ENCODE measurements at places on chromosomes 5 and 9.

DNA sequence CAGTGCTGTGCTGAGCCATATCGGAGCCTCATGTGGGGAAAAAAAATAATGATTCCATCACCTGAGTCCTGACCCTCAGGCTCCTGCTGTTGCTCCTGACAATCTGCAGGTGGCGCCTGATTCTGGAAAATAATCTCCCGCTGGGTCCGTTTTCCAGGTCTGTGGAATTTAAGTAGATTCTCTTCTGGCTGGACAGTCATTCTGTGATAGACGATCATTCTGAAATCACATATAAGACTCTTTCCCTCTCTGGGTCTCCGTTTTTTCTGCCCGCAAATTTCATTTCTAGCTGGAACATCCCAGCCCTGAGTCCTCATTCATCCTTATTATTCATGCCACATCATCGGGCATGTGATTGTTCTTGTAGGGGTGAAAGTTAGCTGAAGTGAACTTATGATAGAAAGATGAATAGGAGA, 22.1 kb upstream of the STXBP1 start:
- peak; percentile 81 for DNase-seq

DNA sequence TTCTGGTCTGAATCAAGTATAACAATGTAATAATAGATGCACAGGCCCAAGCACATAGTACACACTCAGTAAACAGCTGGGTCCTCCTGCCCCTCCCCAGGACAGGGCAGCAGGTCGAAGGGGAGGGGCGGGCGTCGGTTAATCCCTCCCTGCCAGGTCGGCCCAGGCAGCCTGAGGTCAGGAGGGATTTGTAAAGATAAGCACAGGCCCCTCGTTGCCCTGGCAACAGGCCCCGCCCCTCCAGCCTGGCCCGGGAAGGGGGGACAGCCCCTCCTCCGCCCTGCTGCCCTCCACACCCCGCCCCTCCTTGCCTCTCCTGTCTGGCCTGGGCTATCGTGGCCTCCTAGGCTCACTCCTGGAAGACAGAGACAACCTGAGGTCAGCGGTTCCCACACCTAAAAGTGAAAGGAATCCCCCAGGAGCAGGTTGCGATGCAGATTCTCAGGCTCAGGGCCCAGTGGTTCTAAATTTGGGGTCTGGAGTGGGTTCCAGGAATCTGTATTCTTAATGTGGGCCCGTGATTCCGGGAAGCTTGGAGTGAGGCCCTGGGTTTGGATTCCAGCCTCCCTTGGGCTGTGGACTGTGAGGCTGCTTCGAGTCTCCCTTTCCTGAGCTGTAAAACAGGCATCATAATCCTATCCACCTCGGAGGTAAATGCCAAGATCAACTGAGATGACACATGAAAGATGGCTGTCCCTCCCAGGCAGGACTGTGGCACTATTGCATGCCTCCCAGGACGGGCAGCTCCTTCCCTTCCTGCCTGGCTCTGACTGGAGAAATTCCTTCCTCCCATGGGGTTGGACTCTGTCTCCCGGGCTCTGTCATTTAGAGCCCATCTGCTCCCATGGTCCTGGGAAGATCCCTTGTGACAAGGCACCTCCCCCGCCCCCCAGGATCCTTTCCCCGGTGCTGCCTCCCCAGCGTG, 4.4 kb downstream of the CRB2 start:
- DNase-seq: peak; percentile 56

DNA sequence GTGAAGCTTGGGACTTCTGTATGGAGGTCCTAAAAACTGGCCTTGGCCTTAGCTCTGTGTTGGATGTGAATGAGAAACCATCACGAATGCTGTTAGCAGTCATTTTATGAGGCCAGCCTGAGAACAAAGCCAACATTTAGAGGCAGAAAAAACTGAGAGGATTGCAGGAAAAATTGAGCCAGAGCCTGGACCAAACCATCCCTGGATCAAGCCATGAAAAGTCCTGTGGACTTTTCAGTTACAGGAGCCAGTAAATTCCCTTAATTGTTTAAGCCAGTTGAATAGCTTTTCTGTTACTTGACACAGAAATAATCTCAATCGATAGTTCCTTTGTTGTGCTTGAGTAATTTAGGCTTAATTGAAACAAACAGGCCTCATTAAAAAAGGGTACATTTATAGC, 42.6 kb upstream of the SPATA31D4 start:
- DNase-seq: no peak

DNA sequence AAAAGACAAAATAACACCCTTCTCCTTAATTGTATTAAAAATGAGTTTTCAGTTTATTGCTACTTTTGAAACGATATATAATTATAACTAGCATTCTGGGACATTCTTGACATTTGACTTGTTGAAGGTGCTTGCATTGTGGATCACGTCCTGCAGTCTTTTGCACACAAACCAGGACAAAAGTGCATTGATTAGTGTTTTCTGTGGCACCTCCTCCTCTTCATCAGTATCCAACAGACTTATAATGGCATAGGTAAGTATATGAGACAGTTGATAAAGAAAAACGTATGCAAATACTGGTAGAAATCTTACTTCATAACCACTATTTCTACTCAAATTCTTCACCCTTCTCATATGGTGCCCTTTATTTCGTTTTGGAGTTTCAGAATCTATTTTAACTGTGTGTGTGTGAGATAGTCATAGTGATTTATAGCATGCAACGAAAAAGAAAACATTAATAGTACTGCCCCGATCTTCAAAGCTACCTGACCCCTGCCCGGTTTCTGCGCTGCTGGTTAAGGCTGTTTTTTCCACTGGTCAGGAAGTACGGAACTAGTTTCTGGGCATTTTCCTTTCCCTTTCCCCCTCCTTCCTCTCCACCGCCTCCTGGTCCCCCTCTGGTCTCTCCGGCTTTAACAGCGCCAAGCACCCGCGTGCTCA, 639 bp upstream of the RASA1 start:
- DNase-seq: no peak

GRCh38 chr9:96253059-96253696, 48.8 kb downstream of the HSD17B3 start:
- no peak for DNase-seq

- no peak for DNase-seq
Measured at GRCh38 chr9:115543511-115543910, 425.6 kb upstream of the TNC start.

DNA sequence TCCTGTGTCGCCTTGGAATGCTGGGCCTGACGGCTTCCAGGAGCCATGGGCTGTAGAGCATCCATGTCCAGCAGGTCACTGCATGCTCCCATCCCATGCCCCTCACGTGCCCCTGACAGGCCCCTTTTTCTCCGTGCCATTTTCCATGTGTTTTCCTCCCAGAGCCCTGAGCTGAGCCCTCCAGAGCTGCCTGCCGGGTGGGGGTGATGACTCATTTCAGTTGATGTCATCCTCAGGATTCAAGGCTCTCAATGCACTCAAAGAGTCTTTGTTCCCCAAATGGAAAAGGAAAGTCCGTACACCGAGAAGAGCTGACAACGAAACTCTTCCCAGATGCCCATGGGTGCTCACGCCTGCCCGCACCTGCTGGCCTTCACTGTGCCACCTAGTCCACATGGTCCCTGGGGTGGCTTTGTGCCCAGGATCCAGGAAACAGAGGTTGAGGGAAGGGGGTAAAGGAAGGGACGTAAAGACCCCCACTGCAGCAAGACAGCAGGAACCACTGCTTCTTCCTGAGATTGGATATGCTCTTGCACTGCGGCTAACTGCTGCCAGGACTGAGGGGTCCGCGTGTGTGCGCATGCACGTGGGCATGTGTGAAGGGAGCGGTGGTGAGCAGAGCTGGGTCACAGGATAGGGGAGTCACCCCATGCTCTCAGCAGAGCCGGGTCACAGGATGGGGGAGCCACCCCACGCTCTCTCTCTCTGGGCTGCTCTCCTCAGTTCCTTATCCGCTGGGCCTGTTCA, 27.6 kb downstream of the COL15A1 start:
- DNase-seq: no peak

- no peak for DNase-seq
Measured at GRCh38 chr9:130028493-130029222, 14.3 kb downstream of the FNBP1 start.

DNA sequence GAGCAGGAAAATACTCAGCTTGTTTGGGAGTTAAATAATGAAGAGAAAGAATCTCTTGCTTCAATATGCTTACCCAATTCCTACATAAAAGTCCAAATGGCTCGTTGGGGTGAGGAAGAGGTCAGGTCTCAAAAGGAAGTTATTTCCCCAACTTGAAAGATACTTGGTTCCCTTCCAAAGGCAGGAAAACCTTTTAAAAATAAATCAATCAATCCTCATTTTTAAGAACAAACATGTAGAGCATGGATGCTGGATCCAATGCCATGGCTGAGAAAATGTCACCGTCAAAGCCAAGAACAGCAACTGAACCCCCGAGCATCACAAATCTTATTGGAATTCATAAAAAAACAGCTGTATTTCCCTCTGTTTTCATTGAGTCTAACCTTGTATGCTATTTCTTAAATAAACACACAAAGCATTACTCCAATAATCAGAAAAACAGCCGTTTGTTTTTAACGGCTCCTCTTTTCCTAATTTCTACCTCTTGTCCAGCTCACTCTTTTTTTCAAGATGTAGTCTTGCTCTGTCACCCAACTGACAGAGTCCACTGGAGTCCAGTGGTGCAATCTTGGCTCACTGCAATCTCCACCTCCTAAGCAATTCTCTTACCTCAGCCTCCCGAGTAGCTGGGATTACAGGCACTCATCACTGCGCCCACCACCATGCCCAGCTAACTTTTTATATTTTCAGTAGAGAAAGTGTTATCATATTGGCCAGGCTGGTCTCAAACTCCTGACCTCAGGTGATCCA, 140.7 kb downstream of the GNA14 start:
- DNase-seq: no peak

DNA sequence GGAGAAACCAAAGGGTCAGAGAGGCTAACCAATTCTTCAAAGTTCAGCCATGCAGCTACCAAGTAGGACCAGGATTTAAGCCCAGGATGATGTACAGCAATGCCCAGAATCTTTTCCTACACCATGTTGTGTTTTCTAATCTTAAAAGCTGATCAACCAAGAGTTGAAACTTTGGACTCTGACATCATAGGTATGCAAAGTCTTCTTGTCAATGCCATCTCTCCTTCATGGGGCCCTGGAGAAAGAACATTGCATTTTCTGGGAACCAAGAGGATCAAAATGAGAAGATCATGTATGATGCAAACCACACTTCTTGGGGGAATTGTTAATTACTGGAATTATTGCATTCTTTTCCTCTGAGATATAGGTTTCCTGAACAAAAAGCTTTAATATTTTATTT, 54.4 kb upstream of the XPA start:
- DNase-seq: no peak

GRCh38 chr9:77866878-77867277, 164.7 kb downstream of the GNAQ start:
- no peak for DNase-seq

GRCh38 chr9:76588316-76588715, 129.3 kb downstream of the GCNT1 start:
- DNase-seq: no peak

- DNase-seq: peak; percentile 78
Measured at GRCh38 chr9:32581512-32582143, 8.7 kb upstream of the NDUFB6 start.

GRCh38 chr5:125306741-125307140, 560.3 kb upstream of the ZNF608 start:
- no peak for DNase-seq

- no peak for DNase-seq
Measured at GRCh38 chr5:54288568-54289217, 21.7 kb downstream of the ARL15 start.

- no peak for DNase-seq
Measured at GRCh38 chr9:109454601-109455155, 43.4 kb downstream of the PTPN3 start.

DNA sequence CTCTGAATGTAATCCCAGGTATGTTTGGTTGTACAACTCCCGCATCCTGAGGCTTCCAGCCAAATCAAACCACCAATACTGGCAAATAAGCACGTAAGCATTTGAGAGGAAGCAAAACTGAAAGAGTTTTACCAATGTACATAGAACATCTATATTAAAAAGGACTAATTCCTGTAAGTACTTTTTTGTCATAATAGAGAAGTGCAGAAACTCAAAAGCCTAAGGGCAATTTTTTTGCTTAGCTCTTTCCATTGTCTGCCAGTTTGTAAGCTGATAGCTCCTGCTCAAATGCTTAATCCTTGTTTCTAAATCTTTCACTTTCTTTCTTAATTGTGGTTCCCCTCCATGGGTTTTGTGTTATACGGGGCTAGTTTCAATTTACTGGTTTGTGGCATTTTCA, 1151.8 kb downstream of the CDH12 start:
- no peak for DNase-seq

GRCh38 chr5:56047448-56047847, 52.7 kb upstream of the IL6ST start:
- no peak for DNase-seq

- no peak for DNase-seq
Measured at GRCh38 chr9:84513473-84513872, 156.1 kb upstream of the NTRK2 start.

- DNase-seq: no peak
Measured at GRCh38 chr9:115400796-115401195, 282.8 kb upstream of the TNC start.

DNA sequence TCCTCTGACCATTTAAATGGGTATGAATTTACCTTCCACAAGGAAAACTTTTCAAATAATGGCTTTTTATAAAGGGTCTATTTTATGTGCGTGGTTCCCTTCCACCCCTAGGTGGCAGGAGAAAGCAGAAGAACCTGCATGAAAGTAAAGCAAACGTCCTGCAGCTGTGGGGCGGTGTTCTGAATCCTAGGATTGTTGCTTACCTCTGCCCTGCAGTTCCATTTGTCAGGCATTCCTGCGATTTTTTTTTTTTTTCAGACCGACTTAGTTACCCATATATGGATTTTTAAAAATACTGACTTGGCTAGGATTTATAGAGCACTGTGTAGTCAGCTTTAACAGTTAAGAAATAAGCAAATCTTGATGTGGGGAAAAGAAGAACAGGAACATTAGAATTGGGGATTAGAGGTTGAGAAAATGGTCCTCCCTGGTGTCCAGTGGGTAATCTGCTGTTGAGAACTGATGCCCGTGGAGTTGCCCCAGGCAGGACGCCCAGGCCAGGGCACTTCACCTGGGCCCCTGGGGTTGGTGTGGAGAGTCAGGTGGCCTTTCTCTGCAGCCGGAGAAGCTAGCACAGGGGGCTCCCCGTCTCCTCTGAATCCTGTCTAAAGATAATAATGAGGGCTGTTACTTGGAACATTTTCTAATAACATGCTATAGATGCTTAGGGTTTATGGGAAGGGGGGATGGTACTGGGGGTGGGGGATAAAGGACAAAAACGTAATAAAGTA, 30.4 kb upstream of the LTC4S start:
- DNase-seq: peak; percentile 76

GRCh38 chr9:113823421-113823820, 52.7 kb upstream of the ZNF618 start:
- DNase-seq: no peak

- no peak for DNase-seq
Measured at GRCh38 chr9:133882849-133883755, 109.0 kb downstream of the VAV2 start.

DNA sequence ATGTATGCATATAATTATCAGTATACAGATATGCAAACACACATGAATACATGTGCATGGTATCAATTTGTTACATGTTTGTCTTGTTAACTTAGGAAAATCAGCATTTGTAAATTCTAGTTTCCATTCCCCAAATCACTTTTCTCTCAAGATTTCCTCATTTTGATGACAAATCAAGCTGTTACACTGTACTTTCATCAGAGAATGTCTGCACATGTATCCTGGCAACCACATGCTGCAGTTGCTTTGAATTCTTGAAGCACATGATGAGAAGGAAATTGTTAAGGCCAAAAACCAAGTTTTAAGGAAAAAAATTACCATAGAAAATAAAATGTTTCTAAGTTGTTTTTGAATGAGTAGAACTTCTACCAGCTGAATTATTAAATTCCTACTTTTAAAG, 1834.5 kb downstream of the EFNA5 start:
- no peak for DNase-seq

GRCh38 chr5:171999877-172000276, 6.6 kb downstream of the FBXW11 start:
- DNase-seq: no peak

Measured in A549 (cell line).